ENCODE measurements at places on chromosomes 11 and 22.

DNA sequence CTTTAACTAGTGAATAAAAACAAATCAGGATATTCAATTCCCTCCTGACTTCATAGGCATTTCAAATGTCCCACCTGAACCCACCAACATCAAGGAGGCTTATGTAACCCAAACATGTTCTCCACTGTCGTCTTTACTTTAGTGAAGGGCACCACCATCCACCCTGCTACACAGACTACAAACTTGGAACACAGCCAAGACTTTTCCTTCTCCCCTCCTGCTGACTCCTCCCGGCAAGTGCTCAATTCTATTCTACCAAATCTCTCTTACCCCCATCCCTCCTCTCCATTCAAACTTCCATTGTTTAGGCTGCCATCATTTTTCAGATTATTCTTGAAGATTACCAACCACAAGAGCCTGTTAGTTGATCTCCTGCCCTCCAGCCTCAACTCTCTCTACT lies 24.3 kb downstream of the SAAL1 start:
- no peak for DNase-seq

GRCh38 chr11:22508665-22509064 lies 117.0 kb downstream of the FANCF start:
- DNase-seq: no peak

DNA sequence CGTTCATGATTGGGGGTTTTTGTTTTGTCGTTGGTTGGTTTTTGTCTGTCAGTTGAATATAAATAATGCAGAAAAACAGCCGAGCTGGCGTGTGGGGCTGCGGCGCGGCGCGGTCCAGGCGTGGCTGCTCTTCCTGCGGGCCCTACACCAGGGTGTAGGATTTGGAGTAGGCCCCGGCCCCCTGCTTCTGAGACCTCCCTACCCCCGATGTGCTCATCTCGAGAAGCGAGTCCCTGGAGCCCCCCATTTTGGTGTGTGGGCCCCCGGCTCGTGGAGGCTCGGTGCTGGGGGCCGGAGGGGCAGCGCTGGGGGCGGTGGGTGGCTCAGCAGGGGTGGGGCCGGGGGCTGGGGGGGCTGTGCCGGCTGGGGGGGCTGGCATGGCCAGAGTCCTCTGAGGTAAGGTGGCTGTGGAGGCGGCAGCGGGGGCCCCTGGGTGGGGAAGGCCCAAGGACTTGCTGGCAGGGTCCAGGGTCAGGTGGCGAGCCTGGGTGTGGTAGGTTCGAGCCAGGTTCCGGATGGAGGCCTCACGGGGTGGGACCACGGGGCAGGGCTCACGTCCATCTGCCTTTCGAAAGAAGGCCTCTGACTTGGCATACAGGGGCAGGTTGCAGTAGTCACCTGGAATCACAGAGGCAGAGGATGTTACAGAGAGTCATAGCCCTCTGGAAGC lies 100.7 kb downstream of the CEP164 start:
- no peak for DNase-seq

DNA sequence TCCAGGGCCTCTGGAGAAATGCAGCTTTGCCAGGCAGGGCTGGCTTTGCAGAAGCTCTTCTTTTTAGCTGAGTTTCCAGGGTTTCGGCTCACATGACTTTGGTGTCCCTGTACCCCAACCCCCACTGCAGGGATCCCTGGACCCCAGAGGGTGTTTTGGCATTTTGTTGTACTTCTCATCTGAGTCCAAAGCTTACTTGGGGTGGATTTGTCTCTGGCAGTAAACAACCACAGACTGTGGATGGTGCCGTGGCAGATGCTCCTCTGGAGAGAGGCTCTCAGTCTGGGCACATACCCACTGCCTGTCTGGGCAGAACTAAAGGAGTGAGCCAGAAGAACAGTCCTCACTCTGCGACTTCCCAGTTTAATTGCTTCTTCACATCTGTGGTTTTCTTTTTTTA lies 49.6 kb downstream of the COMMD9 start:
- DNase-seq: no peak

- DNase-seq: no peak
Observed at GRCh38 chr11:32280339-32280738, 155.0 kb downstream of the WT1 start.

DNA sequence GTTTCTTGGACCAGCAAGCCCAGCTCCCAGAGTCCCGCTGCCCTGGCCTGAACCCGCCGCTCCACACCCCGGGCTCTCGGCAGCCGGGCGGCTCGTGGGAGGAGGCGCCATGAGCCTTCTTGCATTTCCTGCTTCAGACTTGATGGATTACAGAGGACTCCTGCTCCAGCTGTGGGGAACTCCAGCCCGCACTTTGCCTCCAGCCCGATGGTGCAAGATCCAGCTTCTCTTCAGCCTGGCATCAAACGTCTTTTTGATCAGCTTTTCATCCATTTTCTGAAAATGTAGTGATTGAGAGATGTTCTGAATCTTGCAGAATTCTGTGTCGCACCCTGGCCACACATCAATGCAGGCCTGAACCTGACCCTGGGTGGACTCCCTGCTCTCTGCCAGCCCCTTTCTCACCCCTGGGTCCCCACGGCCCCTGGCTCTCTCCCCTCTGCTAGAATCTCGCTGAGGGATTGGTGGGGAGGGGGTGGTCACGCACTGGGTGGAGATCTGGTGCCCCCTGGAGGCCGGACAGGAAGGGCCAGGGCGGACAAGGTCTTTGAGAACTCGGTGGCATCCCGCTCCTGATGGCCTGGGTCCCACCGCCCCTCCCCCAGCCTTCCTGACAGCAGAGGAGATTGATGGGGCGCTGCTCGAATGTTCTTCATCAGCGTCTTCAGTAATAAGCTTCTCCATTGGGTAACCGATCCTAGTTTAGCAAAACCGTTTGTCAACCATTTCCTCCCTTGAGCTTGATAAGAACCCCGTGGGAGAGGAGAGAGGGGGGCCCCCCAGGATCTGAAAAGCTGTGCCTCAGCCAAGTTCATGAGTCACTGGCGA lies 12.1 kb upstream of the NFAM1 start:
- DNase-seq: peak; percentile 78

DNA sequence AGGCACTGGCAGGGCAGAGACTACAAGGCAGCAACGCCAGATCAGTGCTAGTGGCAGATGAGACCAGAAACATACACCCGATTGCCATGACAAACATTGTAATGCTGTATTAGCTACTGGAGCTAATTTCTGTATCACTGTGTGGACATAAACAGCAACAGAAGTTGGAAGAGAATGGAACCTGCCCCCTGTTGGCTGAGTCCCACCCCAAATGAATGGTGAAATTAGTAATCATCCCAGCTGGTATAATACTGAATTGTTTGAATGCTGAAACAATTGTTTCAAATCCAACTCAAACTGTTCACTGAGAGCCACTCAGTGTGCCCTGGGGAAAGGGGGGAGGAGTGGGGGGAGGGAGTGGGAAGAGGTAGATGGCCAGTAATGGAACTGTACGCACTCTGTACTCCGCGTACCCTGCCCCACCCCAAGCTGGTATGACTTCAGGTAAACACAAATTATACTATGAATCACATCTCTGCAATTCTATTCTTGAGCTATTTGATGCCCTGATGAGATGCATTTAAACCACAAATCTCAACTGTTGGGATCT lies 11.2 kb upstream of the BIRC3 start:
- no peak for DNase-seq

DNA sequence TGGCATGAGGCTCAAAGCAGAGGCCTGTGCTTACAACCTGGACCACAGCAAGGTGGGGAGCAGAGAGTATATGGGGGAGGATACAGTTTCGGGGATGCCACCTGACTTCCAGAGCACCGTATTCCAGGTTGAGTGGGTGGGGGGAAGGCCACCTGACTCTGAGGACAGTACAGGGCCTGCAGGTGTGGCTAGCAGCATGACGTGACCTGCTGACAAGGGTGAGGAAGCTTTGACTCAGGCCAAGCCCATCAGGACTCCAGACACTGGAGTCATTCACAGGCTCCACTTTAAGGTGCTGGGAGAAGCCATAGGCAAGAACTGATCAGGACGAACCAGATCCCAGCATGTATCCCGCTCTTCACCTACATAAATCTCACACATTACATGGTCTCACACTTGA lies 34.6 kb upstream of the CRTAM start:
- no peak for DNase-seq

GRCh38 chr11:23423104-23423503 lies 562.8 kb upstream of the CCDC179 start:
- DNase-seq: no peak

GRCh38 chr11:64661146-64661545 lies 61.9 kb downstream of the NRXN2 start:
- DNase-seq: no peak

- no peak for DNase-seq
Observed at GRCh38 chr22:26326803-26327202, 102.3 kb upstream of the ASPHD2 start.

- DNase-seq: peak; percentile 6
Observed at GRCh38 chr11:66595245-66595904, 2.4 kb downstream of the CCS start.

- DNase-seq: no peak
Observed at GRCh38 chr11:16685914-16686313, 52.5 kb upstream of the C11orf58 start.

GRCh38 chr11:72576243-72576595 lies 98.0 kb downstream of the PDE2A start:
- no peak for DNase-seq

DNA sequence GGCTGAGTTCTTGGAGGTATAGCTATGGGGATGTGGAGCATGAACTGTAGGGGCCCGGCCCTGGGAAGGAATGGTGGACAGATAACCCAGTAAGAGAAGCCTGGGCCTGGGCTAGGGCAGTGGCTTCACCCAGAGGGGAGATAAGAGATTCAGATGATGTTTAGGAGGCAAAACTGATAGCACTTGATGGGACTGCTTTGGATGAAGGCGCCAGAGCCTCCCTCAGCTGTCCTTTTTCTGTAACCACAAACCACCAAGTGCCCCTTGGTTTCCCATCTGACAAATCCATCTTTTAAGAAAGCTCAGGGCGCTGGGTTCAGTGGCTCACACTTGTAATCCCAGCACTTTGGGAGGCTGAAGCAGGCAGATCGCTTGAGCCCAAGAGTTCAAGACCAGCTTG lies 23.4 kb downstream of the RELT start:
- DNase-seq: no peak

GRCh38 chr11:133409799-133410198 lies 122.5 kb downstream of the OPCML start:
- no peak for DNase-seq

- DNase-seq: no peak
Observed at GRCh38 chr22:47565607-47566006, 803.2 kb downstream of the TBC1D22A start.

DNA sequence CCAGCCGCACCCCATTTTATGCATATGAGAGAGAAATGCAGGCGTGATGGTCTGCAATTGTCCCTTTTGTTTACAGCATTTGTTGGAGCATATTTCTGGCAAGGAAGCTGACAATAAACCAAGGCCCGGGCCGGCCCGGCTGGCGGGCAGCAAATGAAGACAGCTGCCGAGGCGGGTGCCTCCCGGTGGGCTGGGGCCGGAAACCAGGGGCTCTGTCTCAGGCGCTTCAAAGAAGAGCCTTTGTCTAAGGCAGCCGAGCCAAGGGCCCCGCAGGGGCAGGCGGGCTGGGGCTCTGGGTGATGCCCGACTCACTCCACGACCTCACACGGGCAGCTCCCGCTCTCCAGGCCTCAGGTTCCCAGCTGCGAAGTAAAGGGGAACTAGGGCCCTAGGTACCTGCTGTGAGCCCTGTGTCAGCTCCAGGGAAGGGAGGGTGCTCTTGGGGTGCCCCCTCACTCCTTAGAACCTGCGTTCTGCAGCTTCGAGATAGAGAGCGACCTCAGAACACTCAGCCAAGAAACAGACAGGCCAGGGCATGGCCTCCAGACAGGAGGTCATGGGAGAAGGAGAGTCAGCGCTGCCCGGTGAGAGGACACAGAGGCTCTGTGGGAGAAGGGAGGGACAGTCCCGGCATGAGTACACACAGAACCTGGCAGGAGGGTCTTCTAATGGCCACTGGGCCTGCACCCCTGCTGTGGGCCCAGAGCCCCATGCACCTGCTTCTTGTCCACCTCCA lies 2.4 kb downstream of the LINC01488 start:
- DNase-seq: no peak

- DNase-seq: no peak
Observed at GRCh38 chr11:71144736-71145135, 107.6 kb downstream of the SHANK2 start.

GRCh38 chr11:128420265-128420664 lies 167.1 kb downstream of the ETS1 start:
- no peak for DNase-seq

- DNase-seq: no peak
Observed at GRCh38 chr11:134039726-134040385, 29.0 kb upstream of the JAM3 start.

DNA sequence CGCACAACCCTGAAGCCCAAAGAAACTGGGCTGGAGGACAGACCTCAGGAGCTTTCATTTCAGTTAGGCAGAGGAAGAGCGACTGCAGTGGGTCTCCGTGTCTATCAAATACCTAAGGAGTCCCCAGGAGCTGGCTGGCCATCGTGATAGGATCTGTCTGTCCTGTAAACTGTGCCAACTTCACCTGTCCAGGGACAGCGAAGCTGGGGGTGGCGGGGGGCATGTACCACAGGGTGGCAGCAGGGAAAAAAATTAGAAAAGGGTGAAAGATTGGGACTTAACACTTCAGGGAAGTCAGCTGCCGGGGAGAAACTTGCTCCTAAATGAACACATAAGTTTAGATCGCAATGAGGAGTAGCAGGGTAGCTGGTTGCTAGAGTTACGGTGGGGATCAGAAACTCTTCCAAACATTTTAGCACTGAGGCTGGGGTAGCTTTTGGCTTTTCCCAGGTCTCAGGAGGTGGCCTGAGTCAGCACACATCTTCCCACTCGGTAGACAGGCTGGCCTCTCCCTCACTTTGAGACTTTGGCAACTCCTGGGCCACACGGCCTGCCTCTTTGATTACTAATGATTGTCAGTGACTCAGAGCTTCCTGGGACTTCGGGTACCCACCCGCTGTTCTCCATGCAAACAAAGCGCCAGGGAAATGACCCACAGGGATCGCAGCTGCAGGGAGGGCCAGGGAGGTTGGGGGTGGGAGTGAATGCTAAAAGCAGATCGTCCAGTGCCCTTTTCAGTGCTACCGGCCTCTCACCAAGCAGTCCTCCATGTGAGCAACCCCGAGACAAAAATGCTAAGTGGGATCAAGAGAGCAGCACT lies 2.9 kb upstream of the MTFP1 start:
- DNase-seq: peak; percentile 55

DNA sequence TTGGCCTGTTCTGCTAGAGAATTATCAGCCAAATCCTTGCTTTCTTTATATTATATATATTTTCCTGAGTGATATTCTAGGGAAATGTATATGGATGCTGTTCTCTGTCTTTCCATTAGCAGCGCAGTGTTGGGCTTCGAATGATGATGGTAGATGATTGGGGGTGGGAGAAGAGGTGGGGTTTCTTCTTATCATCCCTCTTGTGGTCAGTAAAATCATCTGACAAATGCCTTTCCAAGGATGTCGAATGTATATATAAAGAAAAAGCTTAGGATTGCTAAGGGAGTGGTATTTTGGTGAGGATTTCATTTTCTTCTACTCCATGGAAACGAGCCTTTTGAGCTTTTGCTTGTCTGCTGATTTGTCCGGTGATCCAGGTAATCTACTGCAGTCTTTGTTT lies 48.9 kb downstream of the ARHGEF12 start:
- DNase-seq: no peak

GRCh38 chr22:19937616-19938473 lies 3.7 kb upstream of the COMT start:
- DNase-seq: no peak

Data from stimulated activated CD4-positive, alpha-beta T cell treated with anti-CD3 and anti-CD28 coated beads, Interleukin-1b, Interleukin-23, amount 100 ng/mL, for 48 hours (primary cell).